ENCODE measurements at places on chromosomes 1 and 21.
A peak's percentile ranks its signal among the peaks of the same experiment; 100 is the strongest.

DNA sequence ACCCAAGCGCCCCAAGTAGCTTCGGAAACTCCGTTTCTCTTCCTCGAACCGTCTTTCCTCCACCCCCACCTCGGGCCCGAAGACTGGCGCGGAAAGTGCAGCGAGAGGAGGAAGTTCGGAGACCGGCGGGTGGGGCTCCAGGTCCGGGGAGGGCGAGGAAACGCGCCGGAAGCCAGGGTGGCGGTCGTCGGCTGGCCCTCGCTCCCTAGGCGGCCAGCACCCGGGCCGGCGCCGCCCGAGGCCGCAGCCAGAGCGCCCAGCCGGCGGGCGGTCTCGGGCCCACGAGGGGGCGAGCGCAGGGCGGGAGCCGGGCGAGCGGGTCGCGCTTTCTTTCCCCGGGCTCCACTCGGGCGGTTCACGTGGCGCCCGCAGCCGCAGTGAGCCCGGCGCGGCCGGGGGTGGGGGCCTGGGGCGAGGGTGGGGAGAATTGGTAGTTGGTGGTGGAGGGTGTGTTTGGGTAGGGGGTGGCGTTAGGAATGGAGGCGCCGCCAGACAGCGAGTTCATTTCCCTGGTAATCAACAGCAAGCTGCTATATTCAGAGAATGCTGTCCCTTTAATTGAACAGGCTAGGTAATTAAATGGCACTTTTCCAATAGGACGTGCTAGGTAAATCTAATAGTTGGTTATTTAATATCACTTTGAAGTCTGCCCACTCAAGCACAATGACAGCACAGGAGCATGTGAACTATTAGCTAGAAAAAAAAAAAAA lies 6.7 kb downstream of the LMO4 start:
- DNase-seq, result peak; percentile 60

DNA sequence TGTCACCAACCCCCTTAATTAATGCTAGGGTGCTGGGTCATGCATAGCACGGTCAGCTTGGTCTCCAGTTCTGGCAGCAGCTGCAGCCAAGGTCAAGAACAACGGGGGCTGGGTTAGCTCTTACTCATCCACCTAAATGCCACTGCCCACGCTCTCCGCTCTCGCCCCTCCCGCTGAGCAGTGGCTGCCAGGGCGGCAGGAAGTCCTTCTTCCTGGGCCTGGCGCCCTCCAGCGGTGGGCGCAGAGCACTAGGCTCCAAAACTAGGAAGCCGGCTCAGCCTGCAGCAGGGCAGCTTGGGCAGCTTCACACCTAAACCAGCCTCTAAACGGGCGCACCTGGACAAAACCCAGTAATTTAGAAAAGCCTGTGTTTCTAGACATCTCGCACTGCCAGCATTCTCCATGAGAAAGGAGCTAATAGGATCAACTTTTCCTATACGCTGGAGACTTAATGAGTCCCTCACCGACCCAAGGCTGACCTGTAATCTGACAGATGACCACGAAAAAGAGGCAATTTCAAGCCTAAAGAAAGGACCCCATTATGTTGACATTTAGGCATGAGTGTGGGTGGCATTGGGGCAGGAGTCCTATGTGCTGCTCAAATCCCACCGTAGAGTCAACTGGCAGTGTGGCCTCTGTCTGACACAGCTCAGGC lies 78.4 kb upstream of the LRRN2 start:
- peak; percentile 49 for DNase-seq

- peak; percentile 63 for DNase-seq
These were observed 104.1 kb downstream of the XCL2 start for GRCh38 chr1:168439456-168440375.

DNA sequence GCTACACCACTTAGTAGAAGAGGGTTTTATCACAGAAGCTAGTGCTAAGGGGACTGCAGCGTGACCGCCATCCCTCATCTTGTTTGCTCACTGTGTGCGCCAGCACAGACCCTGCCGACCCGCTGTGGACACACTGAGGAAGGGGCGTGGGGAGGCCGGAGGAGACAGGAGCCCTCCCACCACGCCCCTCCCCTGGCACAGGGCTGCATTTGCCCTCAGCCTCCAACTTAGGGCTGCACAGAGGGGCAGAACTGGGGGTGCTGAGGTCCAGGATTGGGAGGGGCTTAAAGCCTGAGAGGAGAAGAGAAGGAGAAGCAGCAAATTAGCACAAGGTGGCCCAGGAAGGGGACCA lies 37.2 kb downstream of the RRP1 start:
- DNase-seq, result no peak

- DNase-seq, result no peak
These were observed 81.9 kb downstream of the EPHB2 start for GRCh38 chr1:22792396-22793160.

GRCh38 chr1:112605633-112606327 lies 13.2 kb downstream of the ST7L start:
- DNase-seq, result no peak

DNA sequence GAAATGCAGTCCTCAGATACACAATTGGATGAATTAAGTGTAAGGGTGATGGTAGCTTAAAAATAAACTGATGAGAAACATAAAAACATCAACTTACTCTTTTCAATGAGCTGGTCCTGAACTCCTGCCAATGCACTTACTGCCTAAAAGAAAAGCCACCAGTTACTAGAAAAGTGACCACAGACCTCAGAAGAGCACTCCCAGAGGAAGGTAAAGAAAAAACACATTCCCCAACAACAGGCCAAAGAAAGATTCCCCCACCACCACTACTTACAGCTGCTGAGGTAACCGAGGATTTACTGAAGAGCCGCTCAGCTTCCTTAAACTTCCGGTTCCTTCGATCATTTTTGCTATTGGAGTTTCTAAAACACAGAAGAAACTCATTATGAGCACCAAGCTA lies 5.4 kb downstream of the MEAF6 start:
- DNase-seq, result no peak

- DNase-seq, result no peak
These were observed 5.1 kb downstream of the PEF1 start for GRCh38 chr1:31639543-31639942.

GRCh38 chr1:227321035-227321434 lies 2.7 kb upstream of the CDC42BPA start:
- no peak for DNase-seq

GRCh38 chr1:184373155-184373554 lies 13.7 kb upstream of the C1orf21 start:
- no peak for DNase-seq

DNA sequence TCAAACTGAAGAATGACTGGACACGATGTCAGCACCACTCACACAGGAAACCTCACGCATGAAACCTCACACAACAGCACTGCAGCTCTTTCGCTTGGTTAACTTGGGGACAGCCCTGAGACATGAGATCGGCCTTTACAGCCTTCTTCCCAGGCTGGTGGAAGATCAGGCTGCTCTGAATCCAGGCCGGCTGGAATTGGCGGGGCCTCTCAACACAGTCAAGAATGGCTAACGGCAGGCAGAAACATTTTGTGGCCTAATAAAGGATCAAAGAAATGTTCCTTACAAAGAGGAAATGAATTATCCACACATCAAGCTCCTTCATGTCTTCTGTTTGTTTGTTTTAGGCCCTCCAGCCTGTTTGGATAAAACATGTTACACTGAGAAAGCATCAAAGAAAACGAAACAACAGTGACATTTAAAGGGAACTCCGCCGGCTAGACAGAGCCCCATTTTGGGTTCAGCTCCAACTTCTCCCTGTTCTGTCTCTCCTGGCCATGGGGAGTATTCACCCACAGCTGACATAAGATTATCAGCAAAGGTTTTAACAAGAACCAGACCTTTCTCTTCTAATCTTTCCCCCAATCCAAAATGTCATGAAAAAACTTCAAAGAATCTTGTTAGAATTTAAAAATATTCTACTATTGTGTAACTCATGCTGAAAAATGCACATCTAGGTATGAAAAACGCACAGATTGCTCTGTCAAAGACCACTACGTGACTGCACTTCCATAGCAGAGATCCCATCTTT lies 131.2 kb downstream of the SLC45A1 start:
- DNase-seq, result no peak

- DNase-seq, result no peak
These were observed 116.1 kb downstream of the SPATA17 start for GRCh38 chr1:217747156-217747769.

- DNase-seq, result no peak
These were observed 30.4 kb downstream of the B3GALNT2 start for GRCh38 chr1:235473806-235474205.

DNA sequence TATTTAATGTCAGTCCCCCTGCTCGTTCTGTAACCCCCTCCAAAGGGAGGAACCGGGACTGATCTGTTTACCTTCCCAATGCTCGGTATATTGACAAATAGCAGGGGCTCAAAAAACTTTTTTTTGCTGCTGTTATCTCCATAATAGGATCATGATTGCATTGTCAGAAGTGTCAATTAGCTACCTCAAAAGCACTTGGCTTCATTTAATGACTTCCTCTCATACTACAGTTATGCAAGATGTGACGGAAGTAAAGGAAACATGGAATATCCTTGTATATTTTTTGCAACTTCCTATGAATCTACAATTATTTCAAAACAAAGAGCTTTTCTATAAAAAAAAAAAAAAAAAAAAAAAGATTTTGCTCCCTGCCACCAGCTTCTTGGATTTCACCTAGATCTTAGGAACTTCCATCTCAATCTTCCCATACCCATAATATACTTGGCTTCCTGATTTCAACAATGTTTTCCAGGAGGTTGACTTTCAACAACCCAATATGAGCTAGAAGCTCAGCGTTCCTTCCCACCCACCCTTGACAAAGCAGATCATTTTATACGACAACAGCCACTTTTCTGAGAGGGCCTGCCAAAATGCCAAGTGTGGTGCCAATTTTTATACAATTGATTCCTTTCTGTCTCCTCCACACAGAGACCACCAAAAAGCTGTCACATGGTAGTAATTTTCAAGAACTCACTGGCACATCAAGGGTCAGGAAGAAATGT lies 71.7 kb downstream of the SETD4 start:
- no peak for DNase-seq

- DNase-seq, result no peak
These were observed 2.0 kb downstream of the RCSD1 start for GRCh38 chr1:167631936-167632614.

GRCh38 chr1:79052829-79053449 lies 46.4 kb upstream of the ADGRL4 start:
- no peak for DNase-seq

GRCh38 chr1:22832414-22832786 lies 121.8 kb downstream of the EPHB2 start:
- no peak for DNase-seq

- DNase-seq, result no peak
These were observed 8.3 kb downstream of the TNNT2 start for GRCh38 chr1:201369209-201369608.

GRCh38 chr1:206713910-206714312 lies 29.2 kb downstream of the MAPKAPK2 start:
- no peak for DNase-seq

DNA sequence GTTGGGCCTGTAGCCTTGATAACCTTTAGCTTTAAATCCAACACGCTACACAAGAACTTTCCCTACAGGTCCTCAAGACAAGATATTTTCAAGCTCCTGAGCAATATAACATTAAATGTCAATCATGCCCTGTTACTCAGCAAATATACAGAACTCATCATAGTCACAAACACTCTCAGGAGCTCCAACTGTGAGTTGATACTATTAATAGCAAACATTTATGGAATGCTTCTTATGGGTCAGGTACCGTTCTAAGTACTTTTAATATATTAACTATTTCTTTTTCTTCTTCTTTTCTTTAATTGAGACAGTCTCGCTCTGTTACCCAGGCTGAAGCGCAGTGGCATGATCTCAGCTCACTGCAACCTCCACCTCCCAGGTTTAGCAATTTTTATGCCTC lies 10.1 kb downstream of the EYA3 start:
- DNase-seq, result no peak

- no peak for DNase-seq
These were observed 85.9 kb downstream of the PSMG1 start for GRCh38 chr21:39097335-39097861.

GRCh38 chr1:17757426-17757825 lies 2.3 kb downstream of the ACTL8 start:
- no peak for DNase-seq

GRCh38 chr1:150577557-150578271 lies 1.7 kb downstream of the MCL1 start:
- no peak for DNase-seq

DNA sequence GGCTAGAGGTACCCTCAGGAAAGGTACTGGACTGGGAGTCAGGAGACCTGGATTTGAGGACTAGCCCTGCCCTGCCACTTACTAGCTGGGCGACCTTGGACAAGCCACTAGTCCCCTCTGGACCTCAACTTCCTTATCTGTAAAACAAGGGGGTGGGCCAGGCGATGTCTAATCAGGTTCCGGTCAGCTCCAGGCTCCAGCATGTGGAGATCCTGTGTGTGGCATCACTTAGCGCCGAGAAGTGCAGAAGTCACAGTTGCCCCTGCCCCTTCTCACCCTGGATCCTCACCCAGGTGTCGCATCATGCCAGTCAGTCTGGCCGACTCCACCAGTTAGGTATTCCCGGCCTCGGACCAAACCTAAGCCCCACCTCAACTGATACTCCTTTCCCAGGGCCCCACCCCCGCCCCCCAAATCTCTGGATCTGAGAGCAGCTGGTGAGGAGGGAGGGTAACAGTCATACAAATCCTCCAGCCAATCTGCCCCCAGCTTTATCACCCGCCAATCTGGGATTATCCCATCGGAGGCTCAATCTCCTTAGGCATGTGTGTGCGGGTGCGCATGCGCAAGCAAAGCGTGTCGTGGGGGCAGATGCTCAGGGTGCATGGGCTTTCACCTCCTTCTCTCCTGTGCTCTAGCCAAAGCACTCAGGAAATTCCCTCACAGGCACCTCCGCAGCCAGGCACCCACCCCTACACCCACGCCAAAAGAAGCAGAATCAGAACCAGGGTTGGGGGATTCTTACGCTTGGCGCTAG lies 5.4 kb downstream of the CELF3 start:
- DNase-seq, result no peak

DNA sequence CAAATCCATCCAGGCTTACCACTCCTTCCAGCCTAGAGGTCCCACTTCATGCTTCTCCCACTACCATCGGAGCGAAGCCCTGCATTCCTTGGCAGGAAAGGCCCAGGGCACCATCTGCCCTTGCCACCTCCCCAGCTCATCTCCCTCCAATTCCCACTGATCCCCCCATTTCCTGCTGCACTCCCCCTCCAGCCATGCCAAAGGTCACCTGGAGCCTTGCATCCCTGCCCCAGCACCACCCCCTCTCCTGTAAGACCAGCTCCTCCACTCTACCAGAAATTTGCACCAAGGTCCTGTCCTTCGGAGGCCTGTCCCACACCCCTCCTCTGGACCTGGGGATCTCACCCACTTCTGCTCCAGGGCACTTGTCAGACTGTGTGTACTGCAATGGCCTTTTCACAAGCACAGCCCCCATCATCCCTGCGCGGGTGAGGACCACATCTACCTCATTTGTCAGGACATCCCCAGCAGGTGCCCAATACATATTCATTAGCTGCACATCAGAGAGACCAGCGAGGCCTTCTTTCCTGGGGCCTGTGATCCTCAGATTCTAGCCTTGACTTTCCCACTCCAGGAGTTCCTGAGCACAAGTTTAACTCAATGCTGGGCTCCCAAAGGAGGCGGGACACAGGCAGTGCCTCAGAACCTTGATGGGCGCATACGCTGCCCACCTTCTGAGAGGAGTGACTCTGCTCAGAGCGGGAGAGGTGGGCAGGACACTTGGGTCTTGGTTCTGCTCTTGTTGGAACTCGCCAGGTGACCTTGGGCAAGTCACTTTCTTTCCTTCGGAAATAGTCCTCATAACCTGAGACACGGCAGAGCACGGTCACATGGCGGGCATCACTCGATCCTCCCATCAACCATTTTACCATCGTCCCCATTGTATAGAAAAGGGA lies 49.9 kb upstream of the EDN2 start:
- DNase-seq, result no peak

GRCh38 chr21:38012672-38013071 lies 96.4 kb upstream of the KCNJ6 start:
- DNase-seq, result no peak
